Right renal cortex interstitium (tissue), 3 donors: ENCODE measurements at places on chromosomes 4 and X. TPM values are rescaled to one million over a fixed set of nuclear protein-coding genes. Genes with fewer than 3 reads are reported as not detected.

The DRP2 gene
- 1.8 TPM for polyA plus RNA-seq

The TCEAL7 gene
- polyA plus RNA-seq: 48.4 TPM

The ANAPC4 gene
- polyA plus RNA-seq: 41.6 TPM

The RAPGEF2 gene
- 54.5 TPM for polyA plus RNA-seq

The IGSF1 gene
- polyA plus RNA-seq: 23.6 TPM

The UGT2B11 gene
- polyA plus RNA-seq: 2.4 TPM

The NEIL3 gene
- polyA plus RNA-seq: 5.4 TPM

The TRPC3 gene
- 1.2 TPM for polyA plus RNA-seq

The BMX gene
- 0.51 TPM for polyA plus RNA-seq

The SATL1 gene
- polyA plus RNA-seq: 0.60 TPM

The DDIT4L gene
- polyA plus RNA-seq: 3.7 TPM

The SSX4B gene
- not detected for polyA plus RNA-seq

The PLS3 gene
- polyA plus RNA-seq: 323 TPM

The IL1RAPL1 gene
- polyA plus RNA-seq: 2.3 TPM

The KLF8 gene
- polyA plus RNA-seq: 5.2 TPM

The UGT2B10 gene
- 0.33 TPM for polyA plus RNA-seq

The SMPX gene
- 0.50 TPM for polyA plus RNA-seq

The HTN1 gene
- not detected for polyA plus RNA-seq

The TREX2 gene
- polyA plus RNA-seq: 0.21 TPM

The CENPVL2 gene
- 0.18 TPM for polyA plus RNA-seq

The ESX1 gene
- polyA plus RNA-seq: not detected

The SERPINA7 gene
- 0.22 TPM for polyA plus RNA-seq

The GABRG1 gene
- polyA plus RNA-seq: 0.36 TPM

The CSAG3 gene
- not detected for polyA plus RNA-seq

The NSG1 gene
- 5.1 TPM for polyA plus RNA-seq

The DMRTC1 gene
- not detected for polyA plus RNA-seq

The POU4F2 gene
- not detected for polyA plus RNA-seq

The ANKRD50 gene
- polyA plus RNA-seq: 40.5 TPM

The ZDHHC15 gene
- 6.3 TPM for polyA plus RNA-seq

The CENPVL1 gene
- 0.24 TPM for polyA plus RNA-seq

The CFP gene
- 1.9 TPM for polyA plus RNA-seq
